ENCODE measurements at places on chromosomes 11 and 22. TPM values are rescaled to one million over a fixed set of nuclear protein-coding genes. Genes with fewer than 3 reads are reported as not detected.

The DBX1 gene
- not detected for total RNA-seq

The CTSD gene
- 134 TPM for total RNA-seq

The HBB gene
- not detected for total RNA-seq

The SERHL2 gene
- 0.81 TPM for total RNA-seq

The ISX gene
- not detected for total RNA-seq

The ACAD8 gene
- total RNA-seq: 37.2 TPM

The NADSYN1 gene
- total RNA-seq: 197 TPM

The OR5B21 gene
- 1.1 TPM for total RNA-seq

The PRRG4 gene
- total RNA-seq: not detected

The EP300 gene
- total RNA-seq: 116 TPM

The KCNJ5 gene
- total RNA-seq: not detected

The ENTHD1 gene
- 0.36 TPM for total RNA-seq

The MIOX gene
- total RNA-seq: 0.52 TPM

The SESN3 gene
- total RNA-seq: 86.2 TPM

The CASP1 gene
- total RNA-seq: 42.8 TPM

The POU2AF2 gene
- total RNA-seq: not detected

The LINC01488 gene
- not detected for total RNA-seq

The OR51B4 gene
- total RNA-seq: not detected

The BACE1 gene
- total RNA-seq: 0.29 TPM

The DRD2 gene
- not detected for total RNA-seq

The TPBGL gene
- total RNA-seq: 0.16 TPM

The OR5AS1 gene
- total RNA-seq: not detected

The CAVIN3 gene
- not detected for total RNA-seq

The ST14 gene
- total RNA-seq: 0.94 TPM

The LSP1 gene
- total RNA-seq: 287 TPM

The TRIM49B gene
- not detected for total RNA-seq

The SAA2 gene
- total RNA-seq: not detected

The LMF2 gene
- 120 TPM for total RNA-seq

The UBQLN3 gene
- total RNA-seq: 0.41 TPM

The ANO5 gene
- 0.05 TPM for total RNA-seq

The CHRNA10 gene
- 5.1 TPM for total RNA-seq

The DEPDC7 gene
- total RNA-seq: 13.6 TPM

The ELFN2 gene
- total RNA-seq: 0.88 TPM

The TRPM5 gene
- 0.69 TPM for total RNA-seq

The VPREB1 gene
- total RNA-seq: not detected

The PANX1 gene
- total RNA-seq: 6.2 TPM

The OR10D3 gene
- total RNA-seq: not detected

The GAL3ST3 gene
- not detected for total RNA-seq

The UCP3 gene
- total RNA-seq: 7.5 TPM

The PTPN5 gene
- total RNA-seq: not detected

The PARVA gene
- 0.44 TPM for total RNA-seq

The MPPED1 gene
- total RNA-seq: not detected

The GRM5 gene
- not detected for total RNA-seq

All from naive thymus-derived CD8-positive, alpha-beta T cell (primary cell).